Activated naive CD4-positive, alpha-beta T cell treated with anti-CD3 and anti-CD28 coated beads, Interleukin-2, amount 50 U/mL, for 72 hours (primary cell): ENCODE measurements at places on chromosomes 3 and 15.

DNA sequence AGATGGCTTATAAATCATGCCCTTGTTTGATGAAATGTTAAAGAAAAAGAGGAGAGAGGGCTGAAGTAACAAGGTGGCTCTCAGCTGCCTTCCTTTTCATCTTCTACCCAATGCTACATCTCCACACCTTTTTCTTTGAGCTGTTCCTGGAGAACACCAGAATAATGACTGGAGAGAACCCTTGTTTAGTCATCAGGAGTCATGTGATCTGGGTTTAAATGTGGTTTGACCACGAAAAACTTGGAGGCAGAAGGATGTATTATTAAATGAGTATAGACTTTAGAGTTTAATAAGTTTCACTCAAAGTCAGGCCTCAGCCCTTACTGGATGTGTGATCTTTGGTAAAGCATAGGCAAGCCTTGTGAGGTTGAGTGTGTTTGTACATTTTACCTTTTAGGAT lies 230.3 kb upstream of the TBL1XR1 start:
- no peak for DNase-seq

DNA sequence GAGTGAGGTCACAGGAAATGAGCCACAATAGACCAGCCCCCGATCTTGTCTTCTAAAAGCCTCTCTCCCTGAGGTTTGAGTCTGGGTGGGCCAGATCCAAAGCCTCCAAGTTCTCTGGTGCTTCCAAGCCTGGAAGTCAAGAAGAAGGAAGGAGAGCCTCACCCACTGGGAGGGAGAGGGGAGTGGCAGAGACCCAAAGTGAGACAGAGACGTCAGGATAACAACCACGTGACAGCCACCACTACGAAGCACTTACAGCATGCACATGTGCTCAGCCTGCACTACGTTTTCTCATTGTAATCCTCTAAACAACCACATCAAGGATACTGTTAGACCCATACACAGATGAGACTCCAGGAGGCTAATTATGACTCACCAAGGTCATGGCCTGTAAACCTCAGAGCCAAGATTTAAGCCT lies 197.3 kb upstream of the LINGO1 start:
- DNase-seq, result no peak

GRCh38 chr15:32828507-32829186 lies 110.8 kb downstream of the GREM1 start:
- DNase-seq, result no peak

DNA sequence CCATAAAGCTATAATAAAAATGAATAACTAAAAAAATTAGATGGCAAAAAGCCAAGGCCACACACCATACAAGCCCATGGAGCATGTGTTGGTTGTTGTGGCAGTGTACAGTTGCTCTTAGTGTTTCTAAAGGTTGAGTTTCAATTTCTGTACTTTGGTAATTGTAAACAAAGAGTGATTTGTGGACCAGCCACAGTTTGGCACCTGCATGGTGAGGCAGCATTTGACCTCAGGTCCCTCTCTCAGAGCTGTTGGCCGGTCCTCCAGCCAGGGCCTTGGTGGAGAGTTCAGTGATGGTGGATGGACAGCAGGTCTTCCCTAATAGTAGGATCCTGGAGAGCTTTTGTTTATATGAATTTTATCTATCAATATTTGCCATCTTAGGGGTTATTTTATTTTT lies 5.6 kb downstream of the ACAD9 start:
- DNase-seq, result no peak

GRCh38 chr3:124132813-124133212 lies 140.9 kb upstream of the ROPN1 start:
- no peak for DNase-seq
